ENCODE measurements at places on chromosomes 12 and 14.

- no peak for DNase-seq
Measured at GRCh38 chr12:6921996-6922946, 5.5 kb upstream of the ATN1 start.

DNA sequence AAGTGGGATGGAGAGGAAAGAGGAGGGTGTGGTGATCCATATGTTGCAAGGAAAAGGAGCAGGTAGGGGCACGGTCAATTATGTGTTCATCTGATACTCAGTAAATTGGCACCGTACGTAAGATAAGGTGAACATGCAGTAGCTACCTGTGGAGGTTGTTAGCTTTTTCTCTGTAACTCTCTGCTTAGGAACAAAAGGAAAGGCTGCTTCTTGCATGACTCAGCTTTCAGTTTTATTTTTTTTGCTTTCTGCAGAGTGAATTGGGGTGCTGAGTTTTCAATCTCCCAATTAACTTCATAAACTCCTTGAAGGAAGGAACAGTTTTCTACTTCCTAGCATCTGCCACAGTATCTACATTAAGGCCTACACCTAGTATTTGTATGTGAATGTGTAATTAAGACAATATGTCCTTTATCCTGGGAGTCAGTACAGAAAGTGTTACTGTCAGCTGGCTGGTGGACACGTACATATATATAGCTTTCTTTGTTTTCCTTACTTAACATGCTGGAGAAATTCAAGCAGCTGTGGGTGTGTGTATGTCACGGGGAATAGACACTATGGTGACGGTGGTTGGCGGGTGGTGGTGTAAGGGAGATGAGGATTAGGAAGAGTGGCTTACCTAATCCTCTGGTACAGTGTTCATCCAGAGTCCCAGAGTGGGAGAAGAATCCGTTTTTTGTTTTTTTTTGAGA lies 40.1 kb upstream of the WNK1 start:
- DNase-seq: no peak

- no peak for DNase-seq
Measured at GRCh38 chr12:91654087-91654486, 471.5 kb upstream of the DCN start.

DNA sequence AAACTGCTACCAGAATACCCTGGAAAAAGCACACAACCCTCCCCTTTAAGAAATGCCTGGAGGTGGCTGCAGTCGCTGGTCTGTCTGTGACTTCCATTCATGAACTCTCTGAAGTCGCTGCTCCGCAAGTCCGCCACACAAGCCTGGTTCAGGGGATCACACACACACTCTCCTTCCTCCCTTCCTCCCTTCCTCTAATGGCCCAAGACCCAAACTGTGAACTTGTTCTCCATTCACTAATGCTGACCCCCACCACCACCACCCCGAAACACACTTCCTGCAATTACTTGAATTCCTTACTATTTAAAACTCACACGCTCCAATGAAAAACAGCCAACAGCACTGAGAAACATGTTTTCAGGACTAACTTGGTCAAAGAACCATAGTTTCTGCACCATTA lies 1.0 kb upstream of the LMO3 start:
- no peak for DNase-seq

GRCh38 chr12:52655251-52655650 lies 3.2 kb upstream of the KRT2 start:
- no peak for DNase-seq

GRCh38 chr14:69356903-69357543 lies 41.1 kb downstream of the ERH start:
- DNase-seq: no peak

DNA sequence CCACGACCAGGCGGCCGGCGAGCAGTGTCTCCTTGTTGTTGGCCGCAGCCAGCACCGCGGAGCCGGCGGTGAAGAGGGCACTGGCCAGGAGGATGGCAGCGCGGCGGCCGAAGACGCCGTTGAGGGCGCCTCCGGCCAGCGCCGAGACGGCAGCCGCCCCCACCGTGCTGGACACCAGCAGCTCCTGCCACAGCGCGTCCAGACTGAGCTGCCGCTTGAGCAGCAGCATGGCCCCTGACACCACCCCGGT lies 691 bp downstream of the SLC2A13 start:
- no peak for DNase-seq

DNA sequence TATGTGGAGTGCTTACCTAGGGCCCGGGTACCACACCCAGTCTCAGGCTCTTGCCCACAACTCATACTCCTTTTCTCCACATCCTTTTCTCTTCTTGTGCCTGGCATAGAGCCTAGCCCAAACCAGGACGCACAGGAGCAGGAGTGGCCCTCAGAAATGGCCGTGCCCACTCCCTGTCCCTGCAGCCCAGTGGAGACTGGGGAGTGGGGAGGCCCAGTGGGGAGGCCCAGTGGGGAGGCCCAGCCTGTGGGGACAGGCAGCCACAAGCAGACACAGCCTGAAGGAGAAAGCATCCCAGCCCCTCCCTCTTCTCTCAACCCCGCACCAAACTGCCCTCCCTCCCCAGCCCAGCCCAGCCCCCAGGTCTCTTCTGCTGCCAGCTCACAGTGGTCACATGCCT lies 196.8 kb downstream of the KIF26A start:
- no peak for DNase-seq

- no peak for DNase-seq
Measured at GRCh38 chr14:64594438-64594837, 44.7 kb downstream of the PPP1R36 start.

- DNase-seq: no peak
Measured at GRCh38 chr12:74890237-74890599, 319.4 kb downstream of the KCNC2 start.

DNA sequence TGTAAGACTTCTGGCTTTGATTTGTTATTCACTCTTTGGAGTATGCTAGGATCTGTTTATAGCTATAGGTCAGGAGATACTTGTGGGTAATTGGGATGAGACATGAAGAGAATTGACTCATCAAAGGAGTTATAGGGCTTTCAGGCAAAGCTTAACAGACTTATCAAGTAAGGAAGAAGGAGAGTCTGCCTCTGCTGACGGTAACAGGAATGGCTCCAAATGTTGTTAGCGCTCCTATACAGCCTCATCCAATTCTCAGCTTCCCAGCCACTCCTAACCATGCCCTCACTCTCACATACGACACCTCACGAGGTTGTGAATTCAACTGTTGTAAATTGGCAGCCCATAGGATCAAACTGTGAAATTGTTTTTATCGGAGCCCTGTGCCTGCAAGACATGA lies 140.5 kb downstream of the KCNA5 start:
- DNase-seq: no peak

DNA sequence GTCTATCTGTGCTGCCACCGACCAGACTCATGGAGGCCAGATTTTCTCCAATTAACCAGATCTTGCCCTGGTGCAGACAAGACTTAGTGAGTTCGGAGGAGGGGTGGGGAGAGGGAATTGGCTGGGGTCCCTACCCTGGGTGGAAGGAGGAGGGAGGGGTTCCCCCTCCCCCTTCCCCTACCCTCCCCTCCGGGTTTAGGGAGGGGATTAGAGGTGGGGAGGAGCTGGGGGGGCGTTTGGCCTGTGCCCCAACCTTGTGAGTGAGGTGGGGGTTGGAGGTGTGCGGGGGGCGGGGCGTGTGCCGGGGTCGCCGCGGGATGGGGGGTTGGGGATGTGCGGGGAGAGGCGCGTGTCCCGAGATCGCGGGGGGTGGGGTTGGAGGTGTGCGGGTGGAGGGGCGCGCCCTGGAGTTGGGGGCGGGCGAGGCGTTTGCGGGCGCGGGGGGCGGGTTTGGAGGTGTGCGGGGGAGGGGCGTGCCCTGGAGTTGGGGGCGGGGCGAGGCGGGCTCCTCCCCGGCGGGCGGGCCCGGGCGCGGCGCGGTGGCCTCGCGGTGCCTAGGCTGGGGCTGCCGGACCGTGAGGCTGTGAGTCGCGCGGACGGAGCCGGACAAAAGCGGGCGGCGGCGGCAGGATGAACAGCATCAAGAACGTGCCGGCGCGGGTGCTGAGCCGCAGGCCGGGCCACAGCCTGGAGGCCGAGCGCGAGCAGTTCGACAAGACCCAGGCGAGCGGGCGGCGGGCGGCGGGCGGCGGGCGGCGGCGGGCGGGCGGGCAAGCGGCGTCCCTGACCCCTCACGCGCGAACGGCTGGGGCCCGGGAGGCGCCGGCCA lies at the start of gene HIP1R:
TSS of gene HIP1R (plus strand) at position 537 of the 829 bp plus-strand sequence. CDS start at position 631, 94 bp downstream.
- peak; percentile 31 for DNase-seq

GRCh38 chr12:124884587-124885438 lies 21.1 kb upstream of the SCARB1 start:
- no peak for DNase-seq

GRCh38 chr12:1920971-1921370 lies 2.5 kb upstream of the CACNA2D4 start:
- no peak for DNase-seq

- no peak for DNase-seq
Measured at GRCh38 chr12:101857043-101857558, 20.3 kb upstream of the DRAM1 start.

DNA sequence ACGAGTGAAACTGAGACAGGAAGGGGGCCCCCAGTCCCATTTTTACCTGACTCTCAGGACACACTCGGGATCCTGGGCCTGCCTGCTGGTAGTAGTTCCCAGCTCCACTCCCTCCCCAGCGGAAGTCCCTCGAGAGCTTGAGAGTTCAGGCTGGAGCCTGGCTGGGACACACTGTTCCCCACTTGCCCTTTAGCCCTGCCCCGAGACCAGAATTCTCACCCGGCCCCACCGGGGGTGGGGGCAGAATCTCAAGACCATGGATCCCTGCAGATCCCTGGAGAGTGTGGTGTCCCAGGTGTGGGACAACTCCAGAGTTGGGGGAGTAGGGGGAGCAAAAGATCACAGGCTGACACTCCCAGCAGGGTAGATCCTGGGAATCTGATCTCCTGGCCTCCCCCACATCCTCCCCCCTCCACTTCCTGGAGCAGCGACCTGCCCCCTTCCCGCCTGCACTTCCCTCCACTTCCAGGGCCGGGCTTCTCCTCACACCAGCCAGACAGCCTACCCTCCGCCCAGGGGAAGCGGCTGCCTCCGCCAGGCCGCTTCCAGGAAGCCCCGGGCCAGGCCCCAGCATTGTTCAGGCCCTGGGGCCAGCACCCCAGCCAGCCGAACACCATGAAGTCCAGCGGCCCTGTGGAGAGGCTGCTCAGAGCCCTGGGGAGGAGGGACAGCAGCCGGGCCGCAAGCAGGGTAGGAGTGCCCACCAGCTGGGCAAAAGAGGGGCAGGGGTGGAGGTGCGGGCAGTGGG lies at the start of gene TNS2:
TSS of gene TNS2 (plus strand) at position 495 of the 748 bp plus-strand sequence. CDS start at position 616, 121 bp downstream.
- DNase-seq: no peak

GRCh38 chr12:29599381-29599780 lies 101.9 kb upstream of the OVCH1 start:
- DNase-seq: no peak

- no peak for DNase-seq
Measured at GRCh38 chr12:18895540-18895939, 157.6 kb downstream of the CAPZA3 start.

DNA sequence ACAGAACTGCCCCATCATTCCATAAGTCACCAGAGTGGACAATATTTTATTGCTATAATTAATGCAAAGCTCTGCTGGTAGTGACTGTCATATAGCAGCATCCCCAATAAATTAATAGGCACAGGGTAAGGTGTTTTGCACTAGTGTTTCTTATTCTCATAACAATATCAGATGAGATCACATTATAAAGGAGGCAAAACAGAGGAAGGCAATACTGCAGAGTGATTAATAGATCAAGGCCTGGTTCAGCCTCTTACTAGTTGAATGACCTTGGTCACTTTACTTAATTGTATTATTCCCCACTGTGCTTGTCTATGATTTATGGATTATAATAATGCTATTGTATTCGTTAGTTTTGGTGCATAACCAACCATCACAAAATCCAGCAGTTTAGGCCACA lies 784.8 kb downstream of the VRK1 start:
- DNase-seq: no peak

GRCh38 chr12:108750526-108750925 lies 19.2 kb upstream of the CORO1C start:
- DNase-seq: no peak

DNA sequence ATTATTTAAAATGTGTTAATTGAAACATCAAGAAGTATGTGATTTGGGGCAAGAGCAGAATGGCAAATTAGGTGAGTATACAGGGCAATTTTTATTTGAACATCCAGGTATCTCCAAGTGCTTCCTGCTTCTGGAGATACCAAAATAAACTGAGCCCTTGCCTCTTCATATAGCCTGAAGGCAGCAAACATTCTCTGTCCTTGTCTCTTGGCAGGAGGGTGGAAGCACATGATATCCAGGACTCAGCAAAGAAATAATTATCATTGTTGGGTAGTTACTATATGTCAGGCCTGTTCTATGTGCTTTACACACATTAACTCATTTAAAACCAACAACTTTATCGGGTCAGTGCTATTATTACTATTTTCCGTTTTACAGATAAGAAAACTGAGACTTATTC lies 12.5 kb downstream of the LIN7A start:
- no peak for DNase-seq

- DNase-seq: no peak
Measured at GRCh38 chr14:95034788-95035187, 122.5 kb downstream of the DICER1 start.

DNA sequence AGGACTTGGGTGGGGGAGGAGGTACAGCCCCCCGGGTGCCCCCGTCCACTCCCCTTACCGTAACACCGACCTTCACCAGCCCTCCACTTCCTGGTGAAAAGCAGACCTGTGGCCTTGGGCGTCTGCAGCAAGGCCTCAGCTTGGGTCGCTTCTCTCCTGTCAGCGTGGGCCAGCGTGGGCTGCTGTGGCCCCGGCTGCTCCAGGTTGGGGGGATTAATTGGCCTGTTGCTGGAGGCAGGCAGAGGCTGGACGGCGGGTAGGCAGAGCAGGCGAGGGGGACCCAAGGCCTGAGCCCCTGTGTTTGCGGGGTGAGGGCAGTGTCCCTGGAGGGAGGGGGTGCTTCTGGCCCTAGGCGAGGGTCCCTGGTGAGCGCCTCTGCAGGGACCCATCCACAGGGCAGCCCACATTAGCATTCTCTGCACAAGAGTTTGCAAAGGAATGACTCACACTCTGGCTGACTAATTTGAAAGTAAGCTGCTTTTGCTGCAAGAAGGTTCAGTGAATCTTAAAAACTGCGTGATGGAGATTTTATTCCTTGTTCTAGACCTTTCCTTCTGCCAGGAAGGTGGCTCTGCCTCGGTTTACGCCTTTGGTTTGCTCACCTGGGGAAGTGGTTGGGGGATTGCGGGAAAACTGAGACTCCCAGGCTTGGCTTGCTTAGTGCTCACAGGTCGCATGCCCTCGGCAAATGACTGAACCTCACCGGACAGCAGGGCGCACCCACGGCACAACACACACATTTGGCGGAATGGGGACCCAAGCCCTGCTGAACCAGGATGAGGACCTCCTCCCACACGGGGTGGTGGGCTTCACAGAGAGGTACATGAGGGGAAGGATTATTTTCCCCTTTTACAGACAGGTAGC lies 37.9 kb upstream of the DLK1 start:
- DNase-seq: no peak

Data from T-helper 22 cell (primary cell).